Occipital lobe (tissue), 3 donors: ENCODE measurements at places on chromosomes 6 and 20. TPM values are rescaled to one million over a fixed set of nuclear protein-coding genes. Genes with fewer than 3 reads are reported as not detected.

GRCh38 chr6:28264834-28265401 is 2.0 kb upstream of the ZSCAN26 start:
- no peak for DNase-seq

- DNase-seq = no peak
These were observed 152.4 kb downstream of the BCAS1 start for GRCh38 chr20:53918020-53918311.

DNA sequence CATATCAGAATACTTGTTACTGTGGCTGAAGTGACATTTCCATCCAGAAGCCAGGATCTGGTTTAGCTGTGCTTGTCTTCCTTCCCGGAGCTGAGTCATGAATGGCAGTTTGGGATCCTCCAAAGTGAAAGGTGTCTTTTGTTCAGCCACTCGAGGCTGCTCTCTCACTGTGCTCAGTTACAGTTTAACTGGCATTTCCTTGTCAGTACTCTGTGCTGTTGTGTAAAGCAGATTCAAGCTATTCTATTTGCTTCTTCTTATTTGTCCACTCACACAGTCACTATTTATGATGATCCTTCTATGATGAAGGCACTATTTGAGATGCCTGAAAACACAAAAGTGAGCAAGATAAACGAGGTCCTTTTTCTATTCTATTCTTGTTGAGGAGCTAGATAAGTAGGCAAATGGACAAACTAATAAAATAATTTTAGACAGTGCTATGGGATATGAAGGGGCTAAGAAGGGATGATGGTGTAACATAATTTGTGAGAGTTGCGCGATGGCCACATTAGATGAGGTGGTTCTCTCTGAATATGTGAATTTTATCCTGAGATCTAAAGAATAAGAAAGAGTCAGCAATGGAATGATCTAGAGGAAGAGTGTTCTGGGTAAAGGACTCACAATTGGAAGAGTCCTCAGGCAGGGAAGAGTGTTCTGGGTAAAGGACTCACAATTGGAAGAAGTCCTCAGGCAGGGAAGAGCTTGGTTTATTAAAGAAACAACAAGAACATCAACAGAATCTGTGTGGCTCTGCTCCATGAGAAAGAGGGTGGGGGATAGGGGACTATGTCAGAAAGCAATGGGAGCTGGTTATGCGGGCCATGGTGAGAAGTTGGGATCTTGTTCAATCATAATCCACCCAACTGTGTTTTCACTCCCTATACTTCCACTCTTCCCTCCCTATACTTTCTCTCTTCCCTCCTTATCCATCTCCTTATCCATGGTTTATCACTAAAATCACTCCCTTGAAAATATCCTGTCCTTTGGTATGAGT is 40.1 kb downstream of the CYP24A1 start:
- no peak for DNase-seq

- DNase-seq = peak; percentile 22
These were observed 731 bp downstream of the TUBB2B start for GRCh38 chr6:3226481-3227362.

Gene MPIG6B
- not detected for total RNA-seq

DNA sequence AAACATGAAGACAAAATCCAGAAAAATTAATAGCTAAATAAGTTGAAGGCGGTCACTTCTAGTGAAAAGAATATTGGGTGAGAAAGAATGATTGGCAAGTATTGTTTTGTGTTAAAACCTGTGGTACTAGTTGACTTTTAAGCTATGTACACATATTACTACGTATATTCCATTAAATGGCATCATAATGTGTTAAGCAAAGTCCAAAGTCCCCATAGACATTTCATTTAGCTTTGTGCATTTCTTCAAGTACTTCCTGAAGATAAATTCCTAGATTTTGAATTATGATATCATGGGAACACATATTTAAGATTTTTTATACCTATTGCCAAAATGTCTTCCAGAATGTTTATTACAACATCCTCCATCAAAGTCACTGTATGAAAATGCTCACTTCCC is 272.7 kb upstream of the IRAK1BP1 start:
- no peak for DNase-seq

GRCh38 chr20:57161478-57162361 is 104.7 kb downstream of the BMP7 start:
- DNase-seq = no peak

DNA sequence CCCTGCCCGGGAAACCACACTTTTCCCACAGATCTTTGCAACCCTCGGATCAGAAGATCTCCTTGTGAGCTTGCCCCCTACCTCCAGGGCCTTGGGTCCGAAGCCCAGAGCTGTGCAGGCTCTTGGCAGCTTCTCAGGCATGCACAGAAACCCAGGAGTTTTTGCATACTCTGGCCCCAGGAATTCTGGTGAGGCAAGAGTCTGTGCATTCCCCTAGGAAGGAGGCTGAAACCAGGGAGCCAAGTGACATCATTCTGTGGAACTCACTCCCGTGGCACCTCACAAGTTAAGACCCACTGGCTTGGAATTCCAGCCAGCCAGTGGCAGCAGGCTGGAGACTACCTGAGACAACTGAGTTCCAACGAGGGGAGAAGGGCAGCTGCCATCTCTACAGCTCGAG is 100.1 kb downstream of the TNFRSF21 start:
- no peak for DNase-seq

- DNase-seq = no peak
These were observed 186.7 kb upstream of the TENT5A start for GRCh38 chr6:81938991-81939732.

Gene CALHM4
- not detected for total RNA-seq

GRCh38 chr6:74734901-74735300 is 471.0 kb downstream of the COL12A1 start:
- no peak for DNase-seq

DNA sequence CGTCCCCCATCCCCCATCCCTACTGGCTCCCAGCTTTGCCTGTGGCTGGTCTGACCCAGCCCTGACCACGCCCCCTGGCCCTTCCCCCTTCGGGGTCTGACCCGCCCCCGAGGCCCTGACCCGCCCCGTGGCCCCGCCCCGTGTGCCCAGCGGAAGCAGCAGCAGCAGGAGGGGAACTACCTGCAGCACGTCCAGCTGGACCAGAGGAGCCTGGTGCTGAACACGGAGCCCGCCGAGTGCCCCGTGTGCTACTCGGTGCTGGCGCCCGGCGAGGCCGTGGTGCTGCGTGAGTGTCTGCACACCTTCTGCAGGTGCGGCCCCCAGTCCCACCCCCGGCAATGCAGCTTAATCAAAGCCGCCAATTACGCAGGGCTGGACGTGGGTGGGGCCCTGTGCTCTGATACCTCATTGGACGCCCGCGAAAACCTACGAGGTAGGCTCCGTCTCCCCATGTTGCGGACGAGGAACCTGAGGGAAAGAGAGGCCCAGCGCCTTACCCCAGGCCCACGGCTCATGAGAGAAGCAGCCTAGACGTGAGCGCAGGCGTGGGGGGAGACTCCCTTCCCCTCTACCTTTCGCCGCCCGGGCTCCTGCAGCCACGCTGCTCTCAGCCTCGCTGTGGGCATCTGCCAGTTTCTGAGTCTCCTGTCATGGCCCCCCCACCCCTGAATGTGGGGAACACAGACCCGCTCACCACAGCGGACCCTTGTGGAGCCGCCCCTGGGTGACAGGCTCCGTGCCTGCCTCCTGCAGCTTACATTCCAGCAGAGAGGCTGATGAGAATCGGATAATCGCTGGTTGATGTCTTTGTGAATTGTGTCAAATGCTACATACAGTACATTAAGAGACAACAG is 12.8 kb downstream of the RBCK1 start:
- no peak for DNase-seq

Gene CEP57L1
- total RNA-seq = 92.6 TPM
